Colonic mucosa (tissue), 4 donors: ENCODE measurements at places on chromosomes 5 and 9. TPM values are rescaled to one million over a fixed set of nuclear protein-coding genes. Genes with fewer than 3 reads are reported as not detected.
A peak's percentile ranks its signal among the peaks of the same experiment; 100 is the strongest.

- no peak for DNase-seq
Observed at GRCh38 chr5:139131921-139132432, 66.2 kb downstream of the SIL1 start.

The LRRC19 gene
- total RNA-seq: 130 TPM

- no peak for DNase-seq
Observed at GRCh38 chr9:21077781-21078180, at the start of gene IFNB1. Gene IFNB1, minus strand, starts transcription at chr9:21077942. Its CDS starts 73 bp downstream, at chr9:21077869.

The GLRA1 gene
- not detected for total RNA-seq

The NKD2 gene
- 0.94 TPM for total RNA-seq

GRCh38 chr5:97297063-97297703 is 114.1 kb upstream of the RIOK2 start:
- DNase-seq: peak; percentile 40

GRCh38 chr9:89011683-89012082 is 20.4 kb downstream of the S1PR3 start:
- DNase-seq: no peak

DNA sequence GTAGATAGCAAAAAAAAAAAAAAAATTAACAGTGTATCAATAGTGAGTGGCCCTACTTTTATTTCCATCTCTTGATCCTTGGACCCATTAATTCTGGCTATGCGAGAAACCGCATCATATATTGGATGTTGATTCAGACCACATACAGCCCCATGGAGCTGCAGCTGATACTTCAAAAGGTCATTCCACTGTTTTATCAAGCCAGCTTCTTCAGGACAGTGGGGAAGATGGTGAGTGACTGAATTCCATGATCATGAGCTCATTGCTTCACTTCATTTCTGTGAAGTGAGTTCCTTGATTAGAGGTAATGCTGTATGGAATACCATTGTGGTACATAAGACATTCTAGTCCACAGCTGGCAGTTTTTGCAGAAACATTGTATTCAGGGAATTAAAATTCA is 222.9 kb upstream of the MEF2C start:
- DNase-seq: no peak

DNA sequence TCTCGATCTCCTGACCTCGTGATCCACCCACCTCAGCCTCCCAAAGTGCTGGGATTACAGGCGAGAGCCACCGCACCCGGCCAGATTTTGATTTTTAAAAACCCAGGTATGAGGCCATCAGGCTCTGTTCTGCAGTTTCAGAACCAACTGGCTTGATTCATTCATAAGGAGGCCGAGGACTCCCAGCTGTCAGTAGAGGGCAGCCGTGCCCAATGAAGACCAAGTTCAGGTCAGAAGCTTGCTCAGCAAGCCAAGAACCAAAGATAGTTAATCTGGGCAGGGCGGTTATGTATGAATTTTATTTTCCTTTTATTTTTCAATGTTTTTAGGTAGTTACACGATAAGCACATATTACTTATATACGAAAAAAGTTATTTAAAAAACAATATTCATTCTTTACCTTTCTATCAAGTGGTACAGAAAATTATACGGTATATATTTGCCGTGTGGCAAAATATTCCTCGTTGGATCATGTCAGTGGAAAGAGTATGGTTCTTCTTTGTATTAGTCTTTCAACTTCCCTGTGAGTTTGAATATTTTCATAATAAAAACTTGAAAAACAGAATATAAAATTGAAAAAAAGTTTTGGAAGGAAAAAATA is 18.0 kb downstream of the MGAT1 start:
- peak; percentile 86 for DNase-seq

DNA sequence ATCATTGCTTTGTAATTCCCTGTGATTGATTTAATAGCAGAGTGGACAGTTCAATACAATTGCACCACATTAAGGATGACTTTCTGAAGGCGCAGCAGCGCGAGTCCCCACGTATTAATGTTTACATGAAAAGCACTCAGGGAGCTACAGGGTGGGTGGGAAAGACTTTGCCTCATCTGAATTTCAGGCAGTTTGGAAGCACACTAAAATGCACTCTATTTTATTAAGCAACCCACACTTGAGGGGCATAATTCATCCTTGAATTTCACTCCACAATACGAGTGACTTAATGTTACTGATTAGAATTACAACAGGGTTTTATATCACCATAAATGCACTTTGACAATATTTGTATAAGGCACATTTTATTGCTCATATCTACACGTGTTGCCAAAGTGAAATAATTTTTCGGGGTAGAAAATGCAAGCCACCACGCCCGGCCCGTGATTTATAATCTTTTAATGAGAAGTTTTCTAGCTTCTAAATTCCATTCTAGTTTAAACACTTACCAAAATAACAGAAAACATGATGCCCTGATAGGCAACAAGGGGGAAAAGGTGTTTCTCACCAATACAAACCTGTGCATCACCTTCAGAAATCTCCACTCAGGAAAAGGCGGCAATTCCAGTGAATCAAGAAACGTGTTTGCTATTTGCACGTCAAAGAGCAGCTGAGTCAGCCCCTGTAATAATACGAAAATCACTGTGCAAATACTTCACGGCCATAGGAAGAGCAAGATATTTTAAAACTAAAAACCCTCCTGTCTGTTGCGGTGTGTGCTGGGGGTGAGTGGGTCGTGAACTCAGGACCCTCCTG is 40.5 kb downstream of the IRX4 start:
- DNase-seq: no peak
